ENCODE measurements at places on chromosomes 6 and 20. TPM values are rescaled to one million over a fixed set of nuclear protein-coding genes. Genes with fewer than 3 reads are reported as not detected.

DNA sequence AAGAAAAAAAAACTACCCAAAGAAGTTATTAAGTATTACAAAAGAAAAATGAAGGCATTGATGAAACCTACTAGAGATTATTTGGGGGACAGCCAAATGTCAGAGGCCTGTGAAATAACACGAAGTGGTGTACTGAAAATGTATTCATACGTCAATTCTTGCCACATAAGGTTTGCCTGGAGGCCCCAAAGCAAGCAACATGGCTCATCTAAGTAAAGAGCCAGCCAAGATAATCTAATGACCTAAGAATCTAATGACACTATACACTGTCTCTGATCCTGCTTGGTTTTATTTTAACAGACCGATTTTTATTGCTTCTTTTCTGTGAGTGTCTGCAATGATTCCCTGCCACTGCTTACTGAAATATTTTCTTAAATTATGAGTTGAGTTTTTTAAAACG lies 34.7 kb downstream of the FILIP1 start:
- DNase-seq, result peak; percentile 35

GRCh38 chr6:117375446-117375845 lies 50.3 kb downstream of the ROS1 start:
- no peak for DNase-seq

GRCh38 chr6:80165143-80165542 lies 58.7 kb downstream of the BCKDHB start:
- DNase-seq, result no peak

GRCh38 chr6:157657754-157658153 lies 165.3 kb upstream of the SNX9 start:
- no peak for DNase-seq

DNA sequence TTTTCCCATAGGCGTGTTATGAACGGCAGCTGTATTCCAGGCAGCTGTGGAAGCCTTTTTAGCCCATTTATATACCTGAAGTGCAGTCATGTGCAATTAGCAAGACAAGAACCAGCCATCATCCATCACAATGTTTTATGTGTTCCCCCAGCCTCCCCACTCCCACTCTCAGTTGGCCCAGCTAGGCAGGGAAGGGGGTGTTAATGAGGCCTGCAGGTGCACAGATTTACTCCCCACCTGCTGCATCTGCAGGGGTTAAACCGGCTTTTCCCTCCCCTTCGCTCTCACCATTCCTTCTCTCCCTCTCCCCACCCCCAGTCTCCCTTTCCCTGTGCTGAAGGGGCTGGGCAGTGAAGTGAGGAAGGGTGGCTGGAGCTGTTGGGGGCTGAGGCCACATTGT lies 149.8 kb upstream of the AKAP12 start:
- DNase-seq, result peak; percentile 42

DNA sequence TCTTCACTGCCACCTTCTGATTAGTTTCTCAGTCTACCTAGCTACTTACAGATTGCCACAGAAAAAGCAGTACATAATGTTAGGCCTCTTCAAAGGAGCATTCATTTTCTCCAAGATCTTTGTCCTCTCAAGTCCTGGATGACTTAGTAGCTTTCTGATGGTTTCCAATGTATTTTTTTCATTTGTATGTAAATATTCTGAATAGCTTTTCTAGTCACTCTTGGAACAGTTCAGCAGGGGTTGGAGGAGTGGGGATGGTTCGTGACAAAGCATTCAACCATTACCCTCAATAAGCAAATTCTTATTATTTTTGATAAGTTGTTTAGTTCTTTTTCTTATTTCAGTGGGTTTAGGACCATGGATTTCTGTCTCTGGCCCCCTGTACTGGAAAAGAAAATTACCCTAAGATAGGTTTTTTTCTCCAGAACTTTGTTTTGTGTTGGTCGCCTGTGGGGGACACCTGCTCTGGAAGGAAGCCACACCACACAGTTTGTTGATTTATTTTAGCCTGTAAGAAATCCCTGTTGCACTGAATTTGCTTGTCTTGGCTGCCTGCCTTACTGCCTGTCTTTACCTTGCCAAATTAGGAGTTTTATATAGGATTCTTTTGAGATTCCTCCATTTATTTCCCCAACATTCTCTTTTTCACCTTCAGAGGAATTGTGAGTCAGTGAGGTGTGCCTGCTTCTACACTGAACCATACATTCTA lies 247.9 kb downstream of the RFPL4B start:
- DNase-seq, result peak; percentile 74

- no peak for DNase-seq
Measured at GRCh38 chr20:57882451-57883161, 172.8 kb upstream of the PMEPA1 start.

GRCh38 chr6:4751823-4752464 lies 24.3 kb upstream of the CDYL start:
- DNase-seq, result peak; percentile 56

The TTK gene
- total RNA-seq, result 16.6 TPM

DNA sequence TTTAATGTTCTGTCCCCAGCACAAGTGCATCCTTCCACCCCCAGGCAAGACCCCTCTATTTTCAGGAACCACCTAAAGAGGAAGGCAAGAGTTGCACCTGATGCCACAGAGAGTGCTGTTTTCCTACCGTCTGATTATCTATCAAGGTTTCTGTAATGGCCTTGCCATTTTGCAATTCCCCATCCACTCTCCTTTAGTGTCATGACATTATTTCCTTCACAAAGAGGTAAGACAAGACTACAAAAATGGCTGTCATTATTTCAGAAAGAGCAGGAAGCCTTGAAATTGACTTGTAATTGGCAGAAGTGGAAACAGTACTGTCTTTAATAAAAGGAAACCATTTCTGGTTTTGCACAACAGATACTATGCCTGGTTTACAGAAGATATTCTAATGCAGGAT lies 426.7 kb downstream of the PTPRT start:
- DNase-seq, result no peak

DNA sequence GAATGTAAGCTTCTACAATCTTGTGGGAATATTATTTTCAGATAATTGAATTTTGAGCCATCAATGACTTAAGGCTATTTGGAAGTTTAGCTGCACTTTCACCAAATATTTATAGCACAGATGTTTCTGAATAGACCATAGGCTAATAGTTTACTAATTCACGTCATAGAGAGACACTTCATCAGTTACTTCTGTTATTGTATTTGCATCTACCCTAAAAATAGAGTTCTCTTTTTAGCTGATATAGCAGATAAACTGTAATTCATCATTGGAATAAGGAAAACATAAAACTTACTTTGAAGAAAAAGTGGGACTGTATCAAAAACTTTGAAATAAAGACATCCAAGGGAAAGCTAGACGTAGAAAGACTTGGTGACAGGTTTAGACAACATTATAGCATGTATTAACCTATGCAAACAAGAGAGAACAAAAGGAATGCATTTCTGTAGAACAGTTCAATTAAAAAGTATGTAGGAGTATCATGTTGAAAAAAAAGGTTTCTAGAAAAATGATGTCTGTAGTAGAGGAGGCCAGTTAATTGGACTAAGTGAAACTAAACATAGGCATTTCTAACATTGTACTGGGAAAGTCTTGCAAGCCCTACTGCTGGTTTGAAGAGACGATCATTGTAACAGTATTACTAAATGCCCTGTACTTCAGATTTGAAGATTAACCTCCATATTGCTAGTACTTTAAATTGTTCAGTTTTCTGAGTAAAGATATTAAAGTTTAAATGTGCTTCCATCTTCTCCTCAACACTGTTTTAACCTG lies 123.3 kb downstream of the ZFAND3 start:
- DNase-seq, result no peak

DNA sequence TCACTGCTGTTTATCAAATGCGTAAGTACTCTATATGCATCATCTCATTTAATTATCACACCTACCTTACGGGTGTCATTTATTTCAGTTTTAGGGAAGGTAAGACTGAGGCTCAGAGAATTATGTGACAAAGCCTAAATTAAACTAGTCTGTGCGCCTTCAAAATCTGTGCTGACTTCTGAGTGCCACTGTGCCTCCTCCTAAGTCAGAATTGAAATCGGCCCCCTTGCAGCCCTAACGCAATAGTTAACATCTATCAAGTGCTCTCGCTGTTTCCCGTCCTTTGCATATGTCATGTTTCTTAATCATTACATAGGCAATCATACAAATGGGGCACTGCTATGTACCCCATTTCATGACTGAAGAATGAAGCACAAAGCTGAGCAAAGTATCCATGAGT lies 79.0 kb upstream of the PDE10A start:
- DNase-seq, result no peak

The GCNT2 gene
- 6.3 TPM for total RNA-seq

The HLA-G gene
- total RNA-seq, result not detected

- DNase-seq, result no peak
Measured at GRCh38 chr6:25014369-25014768, 78.6 kb upstream of the RIPOR2 start.

- no peak for DNase-seq
Measured at GRCh38 chr6:166228839-166229528, 61.3 kb upstream of the TBXT start.

The AMD1 gene
- 65.6 TPM for total RNA-seq

DNA sequence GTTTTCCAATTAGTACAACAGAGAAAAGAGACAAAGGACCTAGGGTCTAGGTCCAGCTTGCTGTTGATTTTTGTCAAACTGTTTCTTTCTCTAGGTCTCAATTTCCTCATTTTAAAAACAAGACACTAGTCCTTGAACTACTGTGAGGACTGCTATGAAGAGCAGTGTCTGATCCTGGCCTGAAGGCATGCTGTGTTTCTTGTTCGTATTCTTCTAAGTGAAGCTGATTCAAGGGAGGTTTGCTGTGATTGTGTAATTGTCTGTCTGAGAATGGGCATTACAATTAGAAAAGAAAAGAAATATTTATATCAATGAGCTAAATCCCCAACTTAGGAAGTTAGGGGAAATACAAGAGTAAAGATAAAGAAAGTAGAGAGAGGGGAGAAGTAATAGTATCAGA lies 228.2 kb upstream of the SUPT3H start:
- no peak for DNase-seq

The PRICKLE4 gene
- 4.4 TPM for total RNA-seq

The GUCA1A gene
- not detected for total RNA-seq

The PRR18 gene
- total RNA-seq, result 0.10 TPM

DNA sequence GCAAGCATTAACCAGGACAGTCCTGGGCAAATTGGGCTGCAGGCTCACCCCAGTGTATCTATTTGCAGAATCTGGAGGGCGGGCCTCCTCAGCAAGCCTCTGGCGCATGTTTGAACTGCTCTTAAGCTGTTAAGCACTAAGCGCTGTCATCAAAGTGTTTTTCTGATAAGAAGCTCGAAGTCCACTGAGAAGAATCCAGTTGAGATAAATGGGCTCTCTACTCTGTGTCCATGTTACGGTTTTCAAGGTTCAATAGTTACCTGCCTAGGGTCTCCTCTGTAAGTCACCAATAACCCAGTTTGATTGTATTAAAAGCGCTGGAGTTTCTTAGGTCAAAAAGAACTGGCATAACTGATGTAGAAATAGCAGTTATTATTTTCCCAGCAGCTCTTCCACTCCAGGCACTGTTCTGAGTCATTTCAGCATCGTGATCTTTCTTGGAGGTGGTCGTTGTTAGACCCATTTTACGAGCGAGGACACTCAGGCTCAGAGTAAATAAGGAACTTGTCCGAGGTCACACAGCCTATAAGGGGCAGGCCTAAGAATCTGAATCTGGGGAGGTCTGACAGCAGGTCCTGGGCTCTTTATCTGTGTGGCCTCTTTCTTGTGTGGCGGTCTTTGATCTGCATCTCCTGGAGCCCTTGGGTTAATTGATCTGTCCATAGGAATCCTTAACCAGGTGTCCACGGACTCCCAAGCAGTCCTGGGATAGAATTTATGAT lies 207.4 kb upstream of the ZNF217 start:
- no peak for DNase-seq

DNA sequence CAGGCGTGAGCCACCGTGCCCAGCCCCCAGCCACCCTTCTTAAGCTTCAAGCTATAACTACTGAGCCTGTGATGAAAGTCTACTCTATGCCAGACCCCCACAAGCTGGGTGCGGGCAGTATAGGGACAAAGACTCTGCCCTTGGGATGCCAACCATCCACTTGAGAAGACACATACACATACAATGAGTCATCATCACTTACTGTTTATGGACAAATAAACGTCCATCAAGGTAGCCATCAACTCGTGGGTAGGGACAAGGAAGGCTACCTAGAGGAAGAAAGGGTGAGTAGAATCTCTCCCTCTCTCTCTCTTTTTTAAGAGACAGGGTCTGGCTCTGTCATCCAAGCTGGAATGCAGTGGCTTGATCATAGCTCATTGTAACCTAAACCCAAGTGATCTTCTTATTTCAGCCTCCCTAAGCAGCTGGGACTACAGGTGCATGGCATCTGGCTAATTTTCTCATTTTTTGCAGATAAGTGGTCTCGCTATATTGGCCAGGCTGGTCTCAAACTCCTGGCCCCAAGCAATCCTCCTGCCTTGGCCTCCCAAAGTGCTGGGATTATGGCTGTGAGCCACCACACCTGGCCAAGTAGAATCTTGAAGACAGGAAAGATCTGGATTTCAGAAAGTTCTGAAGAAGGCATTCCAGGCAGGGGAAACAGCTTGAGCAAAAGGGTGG lies 2.6 kb upstream of the TP53INP2 start:
- no peak for DNase-seq

GRCh38 chr6:112701201-112701600 lies 354.1 kb downstream of the RFPL4B start:
- peak; percentile 81 for DNase-seq

The TFAP2C gene
- 9.2 TPM for total RNA-seq

DNA sequence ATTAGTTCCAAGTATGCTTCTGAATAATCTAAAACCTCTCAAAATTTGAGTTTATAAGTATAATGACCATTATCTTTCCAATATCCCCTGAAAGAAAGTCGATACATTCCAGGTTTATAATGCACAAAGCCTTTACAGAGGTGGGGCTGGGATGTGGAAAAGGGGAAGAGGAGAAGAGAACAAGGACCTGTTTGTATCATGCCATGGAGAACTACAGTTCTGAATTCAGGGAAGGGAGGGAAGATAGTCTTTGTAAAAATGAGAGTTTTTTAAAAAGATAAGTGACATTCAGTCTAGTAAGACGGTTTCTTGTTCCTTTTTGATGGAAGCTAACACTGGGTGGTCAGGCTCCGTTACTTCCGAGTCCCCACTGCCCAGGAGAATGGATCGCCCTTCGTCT lies 26.1 kb downstream of the ZBTB2 start:
- no peak for DNase-seq

- DNase-seq, result no peak
Measured at GRCh38 chr20:47733892-47734291, 51.4 kb downstream of the SULF2 start.

The IL17F gene
- total RNA-seq, result not detected

GRCh38 chr6:31538805-31539400 lies 2.9 kb downstream of the DDX39B start:
- DNase-seq, result no peak

DNA sequence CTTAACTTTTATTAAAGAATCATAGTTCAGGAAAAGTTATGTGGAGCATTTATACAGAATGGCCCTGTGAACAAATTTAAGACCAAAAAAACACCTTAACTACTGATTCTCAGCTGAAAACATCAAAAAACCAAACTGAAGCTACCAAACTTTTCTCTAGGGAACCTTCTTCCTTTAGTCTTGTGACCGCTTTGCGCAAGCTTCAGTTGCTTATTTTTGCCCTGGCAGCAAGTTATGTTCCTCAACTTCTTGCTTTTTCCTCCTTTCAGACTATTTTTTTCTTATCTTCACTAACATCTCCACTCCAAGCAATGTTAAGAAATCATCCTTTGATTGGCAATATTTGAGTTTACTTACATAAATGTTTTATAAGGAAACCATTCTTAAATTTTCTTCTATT lies 100.1 kb downstream of the MYB start:
- DNase-seq, result no peak

The MARCKS gene
- total RNA-seq, result 127 TPM
